HS-5 (cell line): ENCODE measurements at places on chromosomes 3 and 15.

DNA sequence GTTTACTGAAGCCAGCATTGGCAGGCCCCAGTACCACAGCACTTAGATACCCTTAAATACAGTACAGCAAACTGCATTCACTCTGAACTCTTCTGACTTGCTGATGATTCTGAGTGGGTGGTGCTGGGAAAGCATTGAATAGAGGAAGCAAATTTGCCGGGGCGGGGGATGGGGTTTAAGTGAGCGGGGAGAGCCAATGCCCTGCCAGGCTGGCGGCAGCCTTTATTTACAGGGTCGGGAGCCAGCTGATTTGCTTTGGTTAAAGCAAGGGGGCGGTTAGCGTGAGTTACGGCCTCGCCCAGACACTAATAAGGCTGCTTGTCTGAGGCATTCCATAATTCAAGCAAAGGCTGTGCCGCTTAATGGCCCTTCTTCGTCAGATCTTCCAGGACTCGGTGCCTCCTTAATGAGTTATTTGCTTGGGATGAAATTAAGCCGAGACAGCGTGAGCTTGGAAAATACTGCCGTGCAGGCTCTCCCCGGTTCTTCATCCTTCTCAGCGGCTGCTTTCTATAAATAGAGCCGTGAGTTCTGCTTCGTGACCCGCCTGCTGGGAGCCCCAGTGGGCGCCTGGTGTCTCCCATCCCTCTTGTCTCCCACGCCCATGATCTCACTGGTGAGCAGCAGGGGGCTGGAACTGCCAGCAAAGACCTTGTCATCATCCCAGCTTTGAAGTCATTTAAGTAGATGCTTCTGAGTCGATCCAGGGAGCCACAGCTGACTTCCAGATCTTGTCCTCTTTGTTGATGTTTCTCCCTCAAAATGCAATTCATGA, 25.8 kb downstream of the SPSB4 start:
- no peak for DNase-seq

DNA sequence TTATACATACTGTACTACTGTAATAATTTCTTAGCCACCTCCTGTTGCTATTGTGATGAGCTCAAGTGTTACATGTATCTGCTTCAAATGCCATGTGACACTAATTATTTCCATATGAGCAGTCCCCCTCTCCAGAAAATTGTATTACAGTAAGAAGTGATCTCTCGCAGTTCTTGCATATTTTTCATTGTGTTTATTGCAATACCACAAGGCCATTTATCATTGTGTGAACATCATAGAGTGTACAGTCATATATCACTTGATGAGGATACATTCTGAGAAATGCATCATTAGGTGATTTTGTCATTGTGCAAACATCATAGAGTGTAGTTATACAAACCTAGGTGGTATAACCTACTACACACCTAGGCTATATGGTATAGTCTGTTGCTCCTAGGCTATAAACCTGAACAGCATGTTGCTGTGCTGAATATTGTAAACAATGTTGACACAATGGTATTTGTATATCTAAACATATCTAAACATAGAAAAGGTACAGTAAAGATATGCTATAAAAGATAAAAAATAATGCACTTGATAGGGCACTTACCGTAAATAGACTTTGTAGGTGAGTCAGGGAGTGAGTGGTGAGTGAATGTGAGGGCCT, 189.6 kb upstream of the MLF1 start:
- DNase-seq = no peak

- DNase-seq = no peak
Measured at GRCh38 chr15:39946862-39947261, 12.9 kb downstream of the EIF2AK4 start.

DNA sequence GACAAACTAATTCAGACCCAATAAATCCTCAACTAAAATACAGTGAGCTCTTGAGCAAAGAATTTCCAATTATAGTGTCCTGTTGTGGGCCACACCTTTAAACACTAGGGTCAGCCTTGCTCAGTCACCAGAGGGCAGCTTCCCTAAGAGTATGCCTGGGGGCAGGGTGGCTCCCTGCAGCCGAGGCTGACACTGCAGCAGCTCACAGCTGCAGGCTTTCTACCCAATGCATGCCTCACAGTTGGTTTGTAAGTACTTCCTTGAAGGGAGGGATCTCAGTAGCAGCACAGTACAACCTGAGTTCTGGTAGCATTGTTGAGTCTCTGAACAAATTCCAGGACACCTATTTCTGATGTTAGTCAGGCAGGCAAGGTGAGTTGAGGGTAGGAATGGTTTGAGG, 335.6 kb downstream of the TUSC7 start:
- DNase-seq = no peak

- no peak for DNase-seq
Measured at GRCh38 chr15:50500352-50500751, 46.1 kb downstream of the USP50 start.

- DNase-seq = no peak
Measured at GRCh38 chr3:113758389-113759024, 11.7 kb downstream of the ATP6V1A start.

DNA sequence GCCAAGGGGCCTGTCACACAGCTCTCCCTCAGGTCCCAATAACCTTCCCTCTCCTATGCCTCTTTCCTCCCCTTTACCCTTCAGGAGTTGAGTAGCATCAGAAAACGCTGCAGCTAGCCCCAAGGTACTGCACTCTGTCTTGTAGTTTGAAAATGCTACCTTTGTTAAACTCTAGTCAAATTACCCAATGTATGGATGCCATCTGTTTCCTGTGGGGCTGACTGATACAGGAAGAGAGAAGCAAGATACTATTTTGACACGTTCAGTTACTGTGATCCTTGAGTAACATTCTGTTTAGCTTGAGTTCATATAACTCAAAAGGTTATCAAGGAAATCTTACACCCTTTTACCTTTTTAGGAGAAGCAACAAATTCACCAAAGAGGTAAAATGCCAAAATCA, 493.1 kb downstream of the FHIT start:
- no peak for DNase-seq

DNA sequence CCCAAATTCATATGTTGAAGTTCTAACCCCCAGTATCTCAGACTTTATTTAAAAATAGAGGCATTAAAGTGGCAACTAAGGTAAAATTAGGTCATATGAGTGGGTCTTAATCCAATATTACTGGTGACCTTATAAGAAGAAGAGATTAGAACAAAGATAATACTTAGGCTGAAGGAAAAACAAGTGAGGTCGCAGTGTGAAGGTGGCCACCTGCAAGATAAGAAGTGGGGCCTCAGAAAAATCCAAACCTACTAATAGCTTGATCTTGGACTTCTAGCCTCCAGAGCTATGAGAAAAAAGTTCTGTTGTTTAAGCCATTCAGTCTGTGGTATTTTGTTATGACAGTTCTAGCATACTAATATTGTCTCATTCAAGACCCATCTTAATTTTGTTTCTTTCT, 159.9 kb upstream of the PEX5L start:
- DNase-seq = no peak

DNA sequence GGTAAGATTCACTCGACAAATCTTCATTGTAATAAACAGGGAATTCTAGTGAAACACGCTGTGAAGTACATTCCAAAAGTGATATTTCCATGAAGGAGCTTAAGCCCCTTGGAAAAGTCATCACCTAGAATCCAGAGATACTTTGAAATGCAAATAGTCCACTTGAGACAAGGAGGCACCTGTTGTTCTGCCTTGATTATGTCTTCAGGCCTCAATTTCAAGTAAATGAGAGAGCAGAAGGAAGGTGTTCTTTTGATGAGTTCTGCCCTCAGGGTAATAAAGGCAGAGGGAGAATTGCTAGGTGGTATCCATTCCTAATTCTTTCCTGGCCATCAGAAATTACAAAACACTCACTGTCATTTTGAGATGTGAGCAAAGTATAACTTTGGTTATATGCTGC, 162.1 kb downstream of the CADM2 start:
- no peak for DNase-seq

DNA sequence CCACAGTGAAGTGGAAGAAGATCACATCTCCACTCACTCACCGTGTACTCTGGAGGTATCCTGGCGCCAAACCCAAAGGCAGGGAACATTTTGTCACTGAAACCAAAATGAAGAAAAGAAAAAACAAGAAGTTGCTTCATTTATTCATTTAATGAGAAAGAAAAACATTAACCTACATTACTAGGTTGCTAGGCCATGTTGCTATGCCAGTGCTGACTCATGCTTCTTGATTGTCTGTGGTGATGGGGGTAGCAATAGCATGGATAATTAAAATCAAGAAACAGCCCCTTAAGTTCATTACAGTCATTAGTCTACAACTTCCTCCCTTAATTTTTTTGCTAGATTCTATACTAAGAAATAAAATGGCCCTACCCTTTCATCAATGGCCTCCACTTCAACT, 52.7 kb upstream of the MRPL3 start:
- no peak for DNase-seq

DNA sequence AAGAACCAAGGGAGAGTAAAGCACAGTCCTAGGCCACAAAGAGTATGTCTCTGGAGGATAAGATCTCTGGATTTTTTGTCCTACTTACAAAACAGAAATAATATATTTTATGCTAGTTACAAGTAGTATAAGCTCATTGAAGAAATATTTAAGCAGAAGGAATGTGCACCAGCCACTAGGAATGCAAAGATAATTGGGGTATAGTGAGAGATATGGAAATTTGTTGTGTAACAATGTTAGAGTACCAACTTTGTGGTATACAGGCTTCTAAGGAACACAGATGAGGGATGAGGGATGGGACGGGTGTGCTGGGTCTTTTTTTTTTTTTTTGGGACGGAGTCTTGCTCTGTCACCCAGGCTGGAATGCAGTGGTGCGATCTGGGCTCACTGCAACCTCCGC, 26.5 kb downstream of the AKAP13 start:
- DNase-seq = no peak

- peak; percentile 28 for DNase-seq
Measured at GRCh38 chr3:4656059-4656458, 162.9 kb downstream of the ITPR1 start.

DNA sequence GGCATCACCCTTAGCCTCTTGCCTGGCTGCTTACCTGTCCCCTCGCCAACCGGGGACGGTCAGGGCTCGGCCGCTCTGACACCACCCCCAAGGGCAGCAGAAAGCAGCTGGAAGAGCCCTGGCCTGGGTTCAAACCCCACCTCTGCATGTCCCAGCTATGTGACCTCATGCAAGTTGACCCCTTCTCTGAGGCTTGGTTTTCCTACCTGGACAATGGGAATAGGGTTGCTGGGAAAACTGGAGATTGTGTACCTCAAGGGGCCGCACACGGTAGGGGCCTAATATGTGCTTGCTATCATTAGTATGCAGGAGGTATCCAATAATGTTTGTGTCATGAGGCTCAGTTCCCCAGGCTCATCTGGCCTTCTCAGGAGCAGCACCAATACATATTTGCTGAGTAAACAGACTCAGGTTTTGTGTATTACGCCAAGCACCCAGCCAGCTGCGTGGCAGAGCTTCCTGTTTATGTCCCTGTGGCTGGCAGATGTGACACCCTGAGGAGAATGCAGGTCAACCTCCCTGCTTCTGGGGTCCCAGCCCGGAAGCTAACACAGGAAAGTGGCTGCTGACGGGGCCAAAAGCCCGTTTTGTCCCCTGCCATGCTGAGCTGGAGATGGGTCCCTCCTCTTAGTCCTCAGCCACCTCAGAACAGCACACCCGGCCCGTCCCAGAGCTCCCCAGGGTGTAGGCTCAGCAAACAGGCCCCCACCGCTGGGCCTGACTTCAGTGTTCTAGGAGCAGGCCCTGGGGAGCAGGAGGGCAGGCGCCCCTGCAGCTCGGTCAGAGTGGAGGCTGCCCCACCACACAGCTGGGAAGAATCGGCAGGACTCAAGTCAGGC, 29.7 kb downstream of the PLXND1 start:
- DNase-seq = no peak

GRCh38 chr15:98124581-98124980, 164.1 kb downstream of the ARRDC4 start:
- DNase-seq = no peak

- DNase-seq = no peak
Measured at GRCh38 chr3:14119651-14120050, 5.0 kb downstream of the CHCHD4 start.

- no peak for DNase-seq
Measured at GRCh38 chr15:83890587-83890986, 236.7 kb downstream of the ADAMTSL3 start.

- DNase-seq = no peak
Measured at GRCh38 chr15:85379403-85380131, 836 bp upstream of the AKAP13 start.

DNA sequence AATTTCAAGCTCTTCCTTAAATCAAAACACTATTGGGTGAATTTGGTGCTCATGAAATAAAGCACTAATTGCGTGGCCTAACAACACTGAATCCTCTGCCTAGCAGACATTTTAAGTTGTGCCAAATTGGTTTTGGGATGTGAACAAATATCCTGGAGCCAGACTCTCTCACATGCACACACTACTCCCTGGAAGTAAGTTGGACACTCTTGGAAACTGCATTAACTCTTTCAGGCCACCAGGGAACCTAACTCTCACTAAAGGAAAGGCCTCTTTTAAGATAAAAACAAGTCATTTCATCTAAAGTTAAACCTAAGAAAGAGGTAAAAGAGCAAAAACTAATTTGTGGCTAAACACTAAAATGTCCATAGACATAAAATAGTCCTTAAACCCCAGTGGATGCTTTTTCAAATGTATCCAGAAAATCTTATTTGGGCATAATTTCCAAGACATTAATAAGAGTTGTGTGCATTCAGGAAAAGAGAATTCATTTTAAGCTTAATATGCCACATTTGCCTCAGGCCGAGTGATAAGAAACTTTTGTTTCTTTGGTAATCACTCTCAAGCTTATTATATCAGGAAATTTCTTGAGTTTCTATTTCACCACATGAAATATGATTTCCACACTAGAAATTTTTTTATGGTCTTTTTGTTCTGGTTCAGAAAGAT, 61.8 kb downstream of the ZBTB20 start:
- no peak for DNase-seq

GRCh38 chr3:18964640-18965039, 183.7 kb upstream of the KCNH8 start:
- DNase-seq = no peak

DNA sequence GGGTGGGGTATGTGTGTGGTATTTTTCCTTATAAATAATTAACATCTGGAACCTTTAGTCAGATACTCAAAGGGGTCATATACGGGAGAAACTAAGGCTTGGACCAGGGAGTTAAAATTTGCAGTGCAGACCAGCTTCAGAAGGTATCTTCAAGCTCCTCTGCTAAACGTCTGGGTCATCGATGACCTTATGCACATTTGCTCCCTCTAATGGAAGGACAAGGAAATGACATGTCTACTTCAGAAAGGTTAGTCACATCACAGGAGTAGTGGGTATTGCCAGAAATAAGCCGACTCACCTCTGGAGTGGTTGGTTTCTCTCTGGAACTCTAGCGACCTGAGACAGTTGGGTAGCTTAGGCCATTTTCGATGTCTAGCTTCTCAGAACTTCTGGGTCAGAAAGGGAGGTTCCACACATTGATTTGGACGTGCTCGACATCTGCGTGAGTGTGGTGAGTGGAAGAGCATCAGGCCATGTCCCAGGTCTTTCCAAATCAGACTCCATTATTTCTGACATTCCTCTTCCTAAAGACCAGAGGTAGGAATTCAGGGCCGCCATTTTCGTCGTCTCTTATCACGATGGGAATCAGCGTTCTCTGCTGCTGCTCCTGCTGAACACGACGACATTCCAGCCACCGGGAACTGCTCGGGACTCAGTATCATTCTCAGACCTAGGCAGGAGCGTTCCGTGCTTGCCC, 31.8 kb upstream of the RASA2 start:
- peak; percentile 68 for DNase-seq
